ENCODE measurements at places on chromosomes 1 and 21.

DNA sequence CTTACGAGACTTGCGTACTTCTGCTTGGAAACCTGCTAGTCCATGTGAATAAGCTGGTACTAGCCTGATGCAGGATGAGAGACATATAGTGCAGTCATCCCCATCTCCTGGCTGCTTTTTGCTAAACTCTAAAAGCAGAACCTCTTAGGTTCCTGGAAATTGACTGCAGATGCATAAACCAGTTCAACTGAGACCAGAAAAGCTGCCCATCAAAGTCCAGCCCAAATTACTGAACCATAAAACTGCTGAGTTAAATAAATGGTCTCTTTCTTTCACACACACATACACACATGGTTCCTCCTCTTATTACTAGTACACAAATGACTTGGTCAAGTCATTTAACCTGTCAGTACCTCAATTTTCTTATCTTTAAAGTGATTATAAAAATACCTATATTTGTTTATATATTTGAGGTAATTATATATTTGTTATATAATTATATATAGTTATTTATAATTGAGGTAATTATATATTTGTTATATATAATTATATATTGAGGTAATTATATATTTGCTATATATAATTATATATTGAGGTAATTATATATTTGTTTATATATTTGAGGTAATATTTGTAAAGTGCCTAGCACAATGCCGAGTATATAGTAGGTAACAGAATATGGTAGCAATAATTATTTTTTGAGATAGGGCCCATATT, 25.2 kb upstream of the RABGAP1L start:
- DNase-seq = no peak

- no peak for DNase-seq
Measured at GRCh38 chr1:48499211-48499735, 27.3 kb upstream of the SPATA6 start.

DNA sequence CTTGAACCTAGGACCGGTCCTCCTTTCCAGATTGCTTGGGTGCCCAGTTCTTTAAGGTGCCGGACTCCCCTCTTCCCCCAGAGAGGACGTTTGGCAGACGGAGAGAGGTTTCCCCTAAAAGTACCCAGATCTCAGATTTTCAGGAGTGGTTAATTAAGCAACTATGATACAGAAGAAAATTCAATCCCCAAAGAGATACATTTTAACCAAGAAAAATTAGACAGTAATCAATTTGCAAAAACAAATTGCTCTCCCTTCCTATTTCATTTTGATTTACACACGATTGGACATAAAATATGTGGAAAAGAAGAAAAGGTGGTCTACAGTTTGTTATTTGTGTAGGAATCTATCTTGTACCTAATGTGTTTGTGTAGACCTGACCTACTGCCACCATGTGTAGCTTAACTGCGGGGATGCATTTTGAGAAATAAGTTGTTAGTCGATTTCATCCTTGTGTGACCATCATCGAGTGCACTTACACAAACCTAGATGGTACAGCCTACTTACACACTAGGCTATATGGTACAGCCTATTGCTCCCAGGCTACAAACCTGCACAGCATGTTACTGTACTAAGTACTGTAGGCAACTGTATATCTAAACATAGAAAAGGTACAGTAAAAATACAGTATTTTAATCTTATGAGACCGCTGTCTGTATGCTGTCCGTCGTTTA, 755 bp downstream of the RPAP2 start:
- DNase-seq = no peak

GRCh38 chr1:21633992-21634805, 35.0 kb downstream of the RAP1GAP start:
- DNase-seq = no peak

DNA sequence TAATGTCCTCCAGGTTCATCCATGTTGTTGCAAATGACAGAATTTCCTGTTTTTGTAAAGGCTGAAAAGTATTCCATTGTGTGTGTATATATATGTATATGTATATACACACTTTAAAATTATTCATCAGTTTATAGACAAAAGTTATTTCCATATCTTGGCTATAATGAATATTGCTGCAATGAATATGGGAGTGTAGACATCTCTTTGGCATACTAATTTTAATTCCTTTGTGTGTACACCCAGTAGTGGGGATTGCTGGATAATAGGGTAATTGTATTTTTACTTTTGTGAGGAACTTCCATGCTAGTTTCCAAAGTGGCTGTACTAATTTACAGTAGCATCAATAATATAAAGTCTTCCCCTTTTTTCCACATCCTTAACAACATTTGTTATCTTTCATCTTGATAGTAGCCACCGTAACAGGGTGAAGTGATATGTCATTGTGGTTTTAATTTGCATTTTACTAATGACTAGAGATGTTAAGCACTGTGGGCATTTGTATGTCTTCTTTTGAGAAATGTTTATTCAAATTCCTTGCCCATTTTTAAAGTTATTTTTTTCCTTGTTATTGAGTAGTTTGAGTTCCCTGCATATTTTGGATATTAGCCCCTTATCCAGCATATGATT, 243.0 kb downstream of the PDE4B start:
- no peak for DNase-seq

DNA sequence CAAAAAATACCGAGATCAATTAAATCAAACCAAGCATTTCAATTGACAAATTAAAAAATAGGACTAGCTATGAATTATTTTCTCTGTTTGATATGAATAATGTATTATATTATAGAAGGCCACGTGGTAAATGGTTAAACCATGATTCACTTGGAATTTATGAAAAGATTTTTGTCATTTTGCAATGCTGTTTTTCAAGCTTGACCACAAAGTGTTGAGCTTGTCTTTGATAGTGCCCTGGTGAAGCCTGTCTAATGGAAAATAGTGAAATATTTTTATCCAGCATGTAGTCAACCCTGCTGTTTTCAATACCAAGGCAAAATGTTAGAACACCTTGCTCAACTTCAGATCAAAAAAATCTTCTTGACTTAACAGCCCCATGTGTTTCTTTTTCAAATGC, 288.0 kb upstream of the PRMT6 start:
- no peak for DNase-seq

GRCh38 chr1:220880726-220881506, 1.7 kb downstream of the HLX start:
- no peak for DNase-seq

DNA sequence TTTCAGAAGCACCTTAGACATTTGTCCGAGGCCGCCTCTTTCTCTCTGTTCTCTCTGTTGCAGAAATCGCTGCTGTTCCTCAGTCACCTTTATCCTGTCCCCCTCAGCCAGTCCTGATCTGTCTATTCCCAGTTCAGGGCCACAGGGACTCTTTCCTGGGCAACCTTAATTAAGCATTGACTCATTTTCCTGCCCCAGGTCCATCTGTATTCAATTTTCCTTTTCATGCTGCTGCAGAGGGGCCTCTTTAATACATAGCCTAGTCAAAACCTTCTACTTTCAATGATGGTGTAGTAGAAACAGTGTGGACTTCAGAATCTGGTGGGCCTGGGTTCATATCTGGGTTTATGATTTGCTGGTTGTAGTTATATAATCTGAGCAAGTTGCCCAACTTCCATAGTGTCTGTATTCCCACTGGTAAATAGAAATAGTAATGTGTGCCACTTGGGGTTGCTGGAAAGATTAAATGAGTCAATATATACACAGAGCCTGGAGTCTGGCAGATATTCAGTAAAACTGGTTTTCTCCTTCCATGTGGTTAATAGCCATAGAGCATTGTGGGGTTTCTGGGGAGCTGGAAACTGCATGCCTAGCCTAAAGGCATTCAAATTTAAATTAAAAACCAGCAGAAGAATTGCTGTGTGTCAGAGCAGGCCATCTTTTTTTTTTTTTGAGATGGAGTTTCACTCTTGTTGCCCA, 4.5 kb downstream of the TRAF5 start:
- no peak for DNase-seq

DNA sequence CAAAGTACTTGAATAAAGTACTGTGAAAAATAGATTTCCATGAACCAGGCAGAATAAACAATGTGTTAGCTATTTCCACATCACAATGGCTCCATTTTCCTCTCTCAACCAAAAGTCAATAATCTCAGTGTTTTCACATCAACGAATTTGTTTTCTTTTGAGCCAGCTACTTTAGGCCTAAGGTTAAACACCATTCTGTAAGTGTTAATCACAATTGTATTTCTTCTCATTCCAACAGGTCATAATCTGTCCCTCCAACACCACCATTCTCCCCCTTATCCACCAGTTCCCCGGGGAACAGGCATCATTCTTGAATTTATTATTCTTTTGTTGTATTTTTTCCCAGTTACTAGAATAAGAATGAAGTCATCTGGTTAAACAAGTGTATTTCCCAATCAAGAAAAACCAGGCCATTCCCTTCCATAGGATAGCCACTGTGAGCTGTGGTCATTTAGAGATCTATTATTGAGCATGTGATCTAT, 66.2 kb upstream of the PALMD start:
- DNase-seq = no peak

DNA sequence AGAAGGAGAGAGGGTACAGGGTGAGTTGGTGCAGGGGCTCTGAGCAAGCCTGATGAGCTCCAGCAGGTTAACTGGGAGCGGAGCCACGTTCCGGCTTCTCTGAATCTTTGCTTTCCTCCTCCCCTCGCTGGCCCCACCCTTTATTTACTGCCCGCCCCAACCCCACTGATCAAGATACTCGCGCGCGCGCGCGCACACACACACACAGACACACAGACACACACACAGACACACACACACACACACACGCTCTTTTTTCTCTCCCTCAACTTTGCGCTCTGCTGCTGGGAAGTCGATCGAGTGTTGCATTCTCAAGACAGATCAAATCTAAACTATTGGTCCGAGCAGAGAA, at the start of gene GRIK1:
Gene GRIK1, minus strand, starts transcription at position 73 of the 352 bp plus-strand sequence.
- DNase-seq = no peak

GRCh38 chr1:20358761-20359263, 68.1 kb downstream of the VWA5B1 start:
- DNase-seq = no peak

DNA sequence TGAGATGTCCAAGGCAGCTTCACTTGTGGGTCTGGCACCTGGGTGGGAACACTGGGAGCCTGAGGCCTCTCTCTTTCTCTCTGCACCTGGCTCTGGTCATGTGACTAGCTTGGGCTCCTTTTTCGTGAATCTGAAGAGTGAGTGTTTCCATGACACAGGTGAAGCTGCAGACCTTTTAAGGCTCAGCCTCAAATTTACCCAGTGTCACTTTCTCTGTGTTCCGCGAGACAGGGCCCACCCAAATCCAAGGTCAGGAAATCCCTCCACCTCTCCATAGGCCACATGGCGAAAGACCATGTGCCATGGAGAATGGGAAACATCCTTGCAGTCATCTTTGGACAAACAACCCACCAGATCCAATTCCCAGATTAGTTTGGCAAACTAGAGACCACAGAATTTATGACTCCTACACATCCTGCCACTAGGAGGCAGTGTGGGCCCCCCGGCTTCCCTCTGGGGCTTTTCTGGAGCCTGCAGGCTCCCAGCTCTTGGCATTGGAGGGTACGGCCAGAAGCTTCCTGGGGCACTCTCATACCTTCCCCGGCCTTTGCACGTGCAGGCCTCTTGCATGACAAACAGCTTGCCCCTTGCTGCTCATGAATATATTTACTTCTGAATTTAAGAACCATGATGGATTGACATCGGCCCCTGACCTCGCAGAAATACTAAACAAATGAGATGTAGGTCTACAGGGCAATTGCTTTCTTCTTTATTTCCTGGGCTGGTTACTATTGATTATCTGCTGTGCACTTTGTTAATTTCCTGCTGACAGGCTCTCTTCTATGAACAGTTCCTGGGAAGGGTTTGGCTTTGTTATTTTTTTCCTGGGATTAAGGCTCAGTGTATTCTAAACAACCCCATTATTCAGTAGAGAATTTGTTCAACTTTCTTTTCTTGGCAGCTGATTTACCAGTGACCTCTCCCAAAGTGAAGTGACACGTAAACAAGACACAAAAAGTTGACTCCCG, 180.7 kb downstream of the KAZN start:
- no peak for DNase-seq

- peak; percentile 55 for DNase-seq
Measured at GRCh38 chr1:6348511-6349191, 44.9 kb downstream of the ACOT7 start.

- DNase-seq = peak; percentile 25
Measured at GRCh38 chr1:232226197-232226712, 403.7 kb downstream of the SIPA1L2 start.

GRCh38 chr1:174217787-174218574, 58.7 kb downstream of the RABGAP1L start:
- DNase-seq = no peak

GRCh38 chr1:30655672-30656071, 67.7 kb downstream of the MATN1 start:
- no peak for DNase-seq

DNA sequence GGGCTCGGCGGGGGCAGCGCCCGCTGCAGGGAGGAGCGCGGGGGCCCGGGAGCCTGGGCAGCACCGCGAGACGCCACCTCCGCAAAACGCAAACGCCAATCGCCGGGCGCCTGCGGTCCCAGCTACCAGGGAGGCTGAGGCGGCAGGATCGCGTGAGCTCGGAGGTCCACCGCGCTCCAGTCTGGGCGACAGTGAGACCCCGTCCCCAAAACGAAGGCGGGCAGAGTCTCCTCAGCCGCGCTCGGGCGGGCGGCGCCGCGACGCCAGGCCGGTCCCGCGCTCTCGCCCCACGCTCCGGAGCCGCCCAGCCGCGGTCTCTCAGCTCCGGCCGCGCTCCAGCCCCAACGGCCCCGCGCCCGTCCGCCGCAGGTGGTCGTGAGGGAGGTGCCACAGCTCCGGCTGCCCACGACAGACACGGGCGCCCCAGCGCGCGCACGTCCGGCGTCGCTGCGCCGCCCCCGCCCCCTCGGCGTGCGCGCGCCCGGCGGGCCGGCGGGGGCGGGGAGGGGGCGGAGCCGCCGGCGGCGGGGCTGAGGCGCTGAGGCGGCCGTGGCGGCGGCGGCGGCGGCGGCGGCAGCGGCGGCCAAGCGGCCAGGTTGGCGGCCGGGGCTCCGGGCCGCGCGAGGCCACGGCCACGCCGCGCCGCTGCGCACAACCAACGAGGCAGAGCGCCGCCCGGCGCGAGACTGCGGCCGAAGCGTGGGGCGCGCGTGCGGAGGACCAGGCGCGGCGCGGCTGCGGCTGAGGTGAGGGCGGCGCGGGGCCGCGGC, at the start of gene ADARB1:
Gene ADARB1, plus strand, starts transcription at position 533 of the 770 bp plus-strand sequence. CDS start 97,077 bp downstream, outside the sequence.
- peak; percentile 59 for DNase-seq

- DNase-seq = no peak
Measured at GRCh38 chr1:33097762-33098161, 16.8 kb downstream of the AZIN2 start.

DNA sequence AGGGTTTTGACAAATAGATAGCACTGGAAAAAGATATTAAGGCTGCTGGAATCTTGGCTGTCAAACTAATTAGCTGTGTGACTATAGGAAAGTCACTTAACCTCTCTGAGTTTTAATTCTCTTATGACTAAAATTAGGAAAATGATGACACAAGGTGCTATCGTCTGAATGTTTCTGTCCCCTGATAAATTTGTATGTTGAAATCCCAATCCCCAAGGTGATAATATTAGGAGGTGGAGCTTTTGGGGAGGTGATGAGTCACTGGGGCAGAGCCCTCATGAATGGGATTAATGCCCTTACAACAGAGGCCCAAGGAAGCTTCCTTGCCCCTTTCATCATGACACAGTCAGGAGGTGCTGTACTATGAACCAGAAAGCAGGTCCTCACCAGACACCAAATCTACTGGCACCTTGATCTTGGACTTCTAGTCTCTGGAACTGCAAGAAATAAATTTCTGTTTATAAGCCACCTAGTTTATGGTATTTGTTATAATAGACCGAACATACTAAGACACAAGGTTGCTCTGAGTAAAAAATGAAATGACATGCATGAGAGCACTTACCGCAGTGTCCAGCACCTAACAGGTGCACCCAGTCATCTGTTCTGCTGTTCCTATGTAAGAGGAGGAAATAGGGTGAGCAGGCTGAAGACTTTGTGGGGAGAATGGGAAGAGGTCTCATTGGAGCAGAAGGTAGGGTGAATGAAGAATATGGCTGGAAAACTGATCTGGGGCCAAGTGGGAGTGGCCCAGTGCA, 26.3 kb upstream of the DISP1 start:
- DNase-seq = no peak

Measured in activated effector memory CD4-positive, alpha-beta T cell treated with Interleukin-2 at 50 U/mL for 16 hours (primary cell).